Foreskin fibroblast (primary cell): ENCODE measurements at places on chromosomes 5 and 9.

GRCh38 chr9:4620881-4621555 is 41.1 kb upstream of the PLPP6 start:
- DNase-seq: no peak

DNA sequence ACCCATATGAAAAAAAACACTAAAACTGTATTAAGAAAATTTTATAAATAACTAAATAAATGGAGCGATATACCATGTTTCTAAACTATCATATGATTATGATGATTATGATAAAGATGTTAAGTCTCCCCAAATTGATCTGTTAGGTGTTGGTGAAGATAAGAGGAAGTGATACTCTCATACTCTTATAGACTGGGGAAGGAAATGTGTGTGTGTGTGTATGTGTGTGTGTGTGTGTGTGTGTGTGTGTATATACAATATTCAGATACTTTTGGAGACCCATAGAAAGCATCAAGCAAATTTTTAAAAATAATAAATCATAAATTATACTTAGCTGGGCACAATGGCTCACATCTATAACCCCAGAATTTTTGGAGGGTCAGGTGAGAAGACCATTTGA is 62.9 kb downstream of the TMEM232 start:
- no peak for DNase-seq

DNA sequence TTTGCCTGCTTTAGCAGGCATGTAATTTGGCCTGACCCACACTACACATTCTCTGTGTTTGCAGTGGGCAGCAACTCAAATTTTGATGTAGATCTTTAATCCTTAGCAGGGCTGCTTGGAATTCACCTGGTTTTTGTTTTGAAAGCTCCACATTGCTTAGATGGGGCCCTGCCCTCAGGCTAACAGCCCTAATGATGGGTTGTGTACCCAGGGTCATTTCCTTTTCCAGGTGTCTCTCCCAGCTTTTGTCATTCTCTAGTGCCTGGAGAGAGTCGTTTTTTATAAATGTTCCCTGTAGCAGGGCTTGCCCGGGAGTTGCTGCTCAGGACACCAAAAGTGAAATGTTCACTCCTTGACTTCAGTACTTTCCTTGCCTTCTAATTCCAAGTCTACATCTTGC is 126.3 kb downstream of the TRIO start:
- DNase-seq: no peak

DNA sequence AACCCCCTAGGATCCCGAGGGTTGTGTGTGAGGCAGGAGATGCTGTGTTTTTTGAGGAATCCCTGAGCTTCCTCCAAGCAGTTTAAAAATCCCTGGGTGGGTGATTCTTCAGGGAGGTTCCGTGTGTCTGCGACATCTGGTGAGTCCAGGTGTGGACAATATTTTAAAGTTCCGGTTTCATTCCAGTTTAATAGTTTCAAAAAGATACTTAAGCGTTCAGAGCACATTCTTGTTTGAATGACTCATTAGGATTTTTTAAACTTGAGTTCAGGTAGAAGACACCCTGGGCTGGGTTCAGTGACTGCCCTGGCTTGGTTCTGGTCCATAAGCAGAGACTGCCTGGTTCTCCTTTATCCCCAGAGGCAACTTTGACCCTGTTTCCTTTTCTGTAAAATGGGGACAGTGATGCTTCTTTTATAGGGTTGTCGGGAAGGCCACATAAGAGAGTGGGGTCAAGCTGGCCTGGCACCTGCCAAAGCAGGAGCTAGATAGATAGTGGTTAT is 119.2 kb downstream of the RGS3 start:
- no peak for DNase-seq

DNA sequence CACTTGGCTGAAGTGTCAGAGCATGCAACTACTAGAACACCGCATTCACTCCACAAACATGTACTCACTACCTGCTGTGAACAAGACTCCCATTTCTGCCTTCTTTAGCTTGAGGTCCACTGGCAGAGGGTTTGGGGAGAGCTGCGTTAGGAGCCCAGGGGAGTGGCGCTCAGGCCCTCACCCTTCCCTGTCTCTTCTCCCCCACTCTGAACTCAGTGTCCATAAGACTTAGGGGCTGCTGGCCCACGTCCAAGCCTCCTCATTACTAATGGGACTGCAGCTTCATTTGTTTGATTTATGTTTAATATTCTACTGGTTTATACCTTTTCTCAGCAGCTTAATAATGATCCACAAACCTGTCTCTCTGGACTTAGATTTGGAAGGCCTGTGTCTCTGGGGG is 70.9 kb downstream of the HSPA4 start:
- DNase-seq: no peak

- no peak for DNase-seq
Measured at GRCh38 chr5:129400395-129400983, 59.6 kb upstream of the ADAMTS19 start.

GRCh38 chr9:91023741-91024140 is 222.1 kb downstream of the SYK start:
- DNase-seq: no peak

GRCh38 chr9:93130861-93131481 is 3.1 kb downstream of the NINJ1 start:
- DNase-seq: no peak

DNA sequence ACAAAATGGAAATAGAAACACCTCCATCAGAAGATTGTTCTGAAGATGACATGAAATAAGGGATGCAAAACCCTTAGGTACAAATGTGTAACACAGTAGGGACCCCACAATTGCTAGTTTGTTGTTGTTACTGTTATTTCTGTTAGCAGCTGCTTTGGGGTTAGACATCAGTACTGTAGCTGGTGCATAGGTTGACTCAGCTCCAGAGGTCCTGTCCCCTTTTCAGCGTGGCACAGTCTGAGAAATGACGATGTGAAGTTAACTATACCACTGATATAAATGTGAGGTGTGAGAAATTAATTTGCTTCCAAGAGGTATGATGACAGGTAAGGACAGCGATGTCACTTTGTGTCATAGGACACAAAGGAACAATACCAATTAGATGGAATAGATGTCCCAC is 384.6 kb upstream of the KLF4 start:
- DNase-seq: no peak

DNA sequence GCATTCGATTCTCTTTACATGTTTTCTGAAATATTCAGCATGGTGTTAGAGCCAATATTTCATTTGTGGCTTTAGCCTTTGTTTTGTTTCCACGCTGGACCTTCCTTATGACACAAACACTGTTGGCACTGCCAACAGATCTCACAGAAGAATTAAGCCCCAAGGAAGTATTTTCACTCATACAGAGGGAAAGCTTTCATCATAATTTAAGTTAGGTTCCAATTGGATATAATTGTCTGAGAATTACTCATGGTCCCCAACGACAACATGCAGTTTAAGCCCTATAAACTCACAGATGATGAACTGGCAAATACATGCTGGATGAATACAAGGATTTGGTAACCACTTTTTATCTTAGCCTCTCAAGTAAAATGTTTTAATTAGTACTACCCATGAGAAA is 259.5 kb downstream of the EBF1 start:
- DNase-seq: peak; percentile 30
